NCI-H1436 treated with DMSO at 0.1 percent for 48 hours (cell line): ENCODE measurements at places on chromosomes 16 and 17.

- no peak for DNase-seq
Observed at GRCh38 chr16:2465653-2466415, 5.3 kb upstream of the NTN3 start.

GRCh38 chr17:8031950-8032349, 6.9 kb upstream of the ALOX15B start:
- DNase-seq = no peak

GRCh38 chr17:2138318-2138717, 83.4 kb downstream of the HIC1 start:
- DNase-seq = no peak

DNA sequence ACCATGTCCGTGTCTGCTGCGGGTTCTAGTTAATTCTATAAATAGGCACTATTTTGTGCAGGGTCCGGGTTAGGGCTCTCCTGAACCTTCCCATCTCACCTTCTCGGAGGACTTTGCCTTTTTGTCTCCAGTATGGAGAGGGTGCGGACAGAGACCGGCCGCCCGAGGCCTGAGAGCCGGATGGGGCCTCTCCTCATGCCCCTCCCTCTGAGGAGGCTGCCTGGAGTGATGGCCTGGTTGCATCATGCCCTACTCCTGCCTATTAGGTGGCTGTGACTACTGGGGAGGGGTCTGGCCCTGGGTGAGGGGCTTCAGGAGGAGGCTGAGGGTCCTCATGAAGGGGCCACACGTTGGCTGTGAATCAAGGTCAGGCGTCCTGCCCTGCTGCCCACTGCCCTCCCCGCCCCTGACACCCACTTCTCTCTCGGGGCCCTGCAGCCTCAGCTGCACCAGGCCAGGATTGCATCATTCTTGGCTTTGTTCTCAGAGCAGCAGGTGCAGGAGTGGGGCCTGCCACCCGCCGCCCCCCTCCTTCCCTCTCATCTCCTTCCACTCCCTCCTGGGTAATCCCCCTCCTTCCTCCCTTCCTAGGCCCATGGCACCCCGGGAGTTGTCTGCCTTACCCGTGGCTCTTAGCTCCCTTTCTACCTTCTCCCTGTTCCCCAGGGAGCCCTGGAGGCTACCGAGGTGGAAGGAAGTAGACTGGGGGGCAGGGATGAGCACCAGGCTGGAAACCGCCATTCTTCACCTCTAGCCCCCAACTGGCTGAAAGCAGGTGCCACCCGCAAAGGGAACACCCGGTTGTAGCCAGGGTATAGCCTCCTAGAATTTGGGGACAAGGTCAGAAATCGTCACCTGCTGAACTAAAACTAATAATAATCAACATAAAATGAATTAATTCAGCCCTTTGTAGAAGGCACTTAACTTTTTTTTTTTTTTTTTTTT, 12.7 kb upstream of the ARHGAP23 start:
- DNase-seq = peak; percentile 96

GRCh38 chr17:81664051-81664470, 2.3 kb downstream of the OXLD1 start:
- DNase-seq = no peak

DNA sequence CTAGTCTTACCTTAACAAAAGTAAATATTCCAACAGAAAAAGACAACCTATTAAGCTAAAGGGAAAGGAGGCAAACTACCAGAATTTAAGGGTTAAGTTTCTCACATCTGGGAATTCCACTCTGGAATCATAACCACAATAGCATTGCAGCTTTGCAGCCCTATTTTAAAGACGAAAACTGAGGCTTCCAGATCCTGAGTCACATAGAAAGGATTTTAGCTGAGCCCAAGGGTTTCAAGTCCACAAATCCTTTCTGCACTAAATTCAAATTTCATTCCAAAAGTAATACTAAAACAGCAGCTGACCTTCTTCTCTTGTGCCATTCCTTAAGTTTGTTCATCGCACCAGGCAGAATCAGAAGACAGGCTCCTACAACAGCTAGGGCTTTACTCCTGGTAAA, 17.8 kb downstream of the XYLT1 start:
- no peak for DNase-seq

DNA sequence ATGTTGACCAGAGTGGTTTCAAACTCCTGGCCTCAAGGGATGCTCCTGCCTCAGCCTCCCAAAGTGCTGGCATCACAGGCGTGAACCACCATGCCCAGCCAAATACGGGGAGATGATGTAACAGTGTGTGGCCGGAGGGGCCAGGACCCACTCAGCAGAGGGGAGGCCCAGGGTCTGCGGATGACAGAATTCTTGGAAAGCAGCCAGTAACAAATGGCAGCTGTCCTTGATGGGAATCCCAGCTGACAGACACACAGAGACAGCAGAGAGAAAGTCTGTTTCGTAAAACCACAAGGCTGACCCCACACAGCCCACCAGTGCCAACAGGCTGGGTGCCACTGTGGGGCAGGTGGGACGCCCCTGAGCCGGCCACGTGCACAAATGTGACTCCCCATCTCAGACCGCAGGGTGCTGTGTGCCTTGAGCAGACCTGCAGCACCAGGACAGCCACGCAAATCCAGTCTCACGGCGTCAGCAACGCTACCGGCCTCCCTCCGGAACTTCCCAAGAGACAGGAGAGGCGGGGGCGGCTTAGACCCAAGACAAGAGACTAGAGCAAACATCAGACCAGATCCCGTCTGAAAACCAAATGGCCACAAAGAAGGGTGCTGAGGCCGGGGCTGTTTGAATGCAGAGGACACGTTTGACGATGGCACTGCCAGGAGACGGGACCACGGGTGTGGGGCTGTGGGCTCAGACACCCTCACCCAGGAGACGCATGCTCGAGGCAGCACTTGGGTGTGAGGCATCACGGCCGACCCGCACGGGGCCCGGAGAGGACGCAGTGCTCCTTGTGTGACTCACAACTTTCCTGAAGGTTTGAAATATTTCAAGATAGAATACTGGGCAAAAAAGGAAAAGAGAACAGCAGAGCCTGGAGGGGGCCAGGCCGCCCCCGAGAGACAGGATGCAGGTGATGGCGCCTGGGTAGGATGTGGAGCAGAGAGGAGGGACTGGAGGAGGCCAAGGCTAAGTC, 24.6 kb downstream of the CTU2 start:
- no peak for DNase-seq

GRCh38 chr16:26913851-26914250, 152.9 kb upstream of the C16orf82 start:
- no peak for DNase-seq

- DNase-seq = no peak
Observed at GRCh38 chr17:42766124-42766523, 5.1 kb downstream of the RAMP2 start.

- no peak for DNase-seq
Observed at GRCh38 chr17:64442541-64442971, 6.4 kb upstream of the MILR1 start.
